Left renal pelvis (tissue), 4 donors: ENCODE measurements at places on chromosomes 11 and 22.

DNA sequence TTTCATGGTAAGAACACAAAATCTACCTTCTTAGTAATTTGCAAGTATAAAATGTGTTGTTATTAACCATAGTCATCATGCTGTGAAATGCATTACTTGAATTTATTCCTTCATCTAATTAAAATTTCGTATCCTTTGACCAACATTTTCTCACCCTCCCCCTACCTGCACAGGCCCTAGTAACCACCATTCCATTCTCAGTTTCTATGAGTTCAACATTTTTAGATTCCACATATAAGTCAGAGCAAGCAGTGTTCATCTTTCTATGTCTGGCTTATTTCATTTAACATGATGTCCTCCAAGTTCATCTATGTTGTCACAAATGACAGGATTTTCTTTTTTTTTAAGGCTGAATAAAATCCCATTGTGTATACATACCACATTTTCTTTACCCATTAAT is 43.5 kb upstream of the CCDC179 start:
- DNase-seq, result no peak

DNA sequence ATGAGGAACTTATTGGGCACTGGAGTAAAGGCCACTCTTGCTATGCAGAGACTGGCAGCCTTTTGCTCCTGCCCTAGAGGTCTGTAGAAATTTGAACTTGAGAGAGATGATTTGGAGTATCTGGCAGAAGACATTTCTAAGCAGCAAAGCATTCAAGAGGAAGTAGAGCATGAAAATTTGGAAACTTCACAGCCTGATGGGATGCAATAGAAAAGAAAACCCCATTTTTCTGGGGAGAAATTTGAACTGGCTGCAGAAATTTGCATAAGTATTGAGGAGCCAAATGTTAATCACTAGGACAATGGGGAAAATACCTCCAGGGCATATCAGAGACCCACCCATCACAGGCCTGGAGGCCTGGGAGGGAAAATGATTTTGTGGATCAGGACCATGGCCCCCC is 29.9 kb upstream of the CD44 start:
- DNase-seq, result no peak

GRCh38 chr11:102026217-102026616 is 21.0 kb upstream of the CFAP300 start:
- no peak for DNase-seq

DNA sequence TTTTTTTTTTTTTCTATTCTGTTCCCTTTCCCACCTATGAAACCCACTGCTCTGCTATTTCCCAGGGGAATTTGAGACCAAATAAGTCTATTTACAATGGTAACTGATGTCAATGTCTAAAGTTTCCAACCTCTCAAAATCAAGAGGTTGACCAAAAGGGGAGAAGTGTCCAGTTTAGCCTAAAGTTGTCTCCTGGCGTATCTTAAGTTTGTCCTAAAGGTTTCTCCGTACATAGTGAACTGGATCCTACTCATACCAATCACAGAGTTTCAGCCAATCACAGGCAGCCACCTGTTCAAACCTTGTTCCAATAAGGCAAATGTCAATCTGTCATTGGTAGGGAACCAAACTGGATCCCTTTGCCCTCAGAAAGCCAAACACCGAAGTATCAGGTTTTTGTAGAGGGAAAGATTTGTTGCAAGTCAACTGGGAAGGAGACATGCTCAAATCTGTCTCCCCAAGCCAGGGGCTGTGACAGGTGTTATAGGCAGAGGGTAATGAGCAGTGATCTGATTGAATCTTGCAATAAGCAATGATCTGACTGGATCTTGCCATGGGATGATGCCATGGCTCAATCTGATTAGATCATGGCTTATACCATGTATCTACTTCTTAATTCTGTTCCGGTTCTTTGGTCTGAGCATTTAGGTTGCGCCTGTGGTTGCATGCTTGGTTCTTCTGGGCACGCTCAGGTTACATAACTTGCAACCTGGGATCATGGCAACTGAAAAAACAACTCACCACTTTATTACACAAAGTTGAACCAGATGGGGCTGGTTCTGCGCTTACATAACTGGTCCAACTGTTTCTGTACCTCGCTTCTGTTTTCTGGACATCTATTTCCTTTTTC is 1.1 kb upstream of the VPS37C start:
- peak; percentile 26 for DNase-seq
